AG08395 (cell line): ENCODE measurements at places on chromosomes 6 and 20.

DNA sequence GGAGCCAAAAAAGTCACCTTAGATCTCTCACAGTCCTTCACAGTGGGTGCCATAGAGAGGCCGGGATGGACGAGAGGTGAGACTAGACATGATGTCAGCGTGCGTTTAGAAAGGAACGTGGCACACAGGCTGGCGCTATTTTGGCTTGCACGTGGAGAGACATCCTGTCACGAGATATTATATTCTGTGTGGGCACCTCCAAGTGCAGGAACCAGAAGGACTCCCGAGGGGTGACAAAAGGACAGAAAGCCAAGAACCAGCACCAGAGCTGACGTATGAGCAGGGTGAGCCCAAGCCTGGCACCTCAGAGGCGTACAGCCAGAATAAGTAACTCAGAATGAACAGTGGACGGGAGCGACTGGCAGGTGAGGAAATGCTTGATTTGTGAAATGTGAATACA, 49.9 kb upstream of the QKI start:
- no peak for DNase-seq

- DNase-seq = no peak
These were observed 31.8 kb upstream of the HBS1L start for GRCh38 chr6:135086414-135086764.

DNA sequence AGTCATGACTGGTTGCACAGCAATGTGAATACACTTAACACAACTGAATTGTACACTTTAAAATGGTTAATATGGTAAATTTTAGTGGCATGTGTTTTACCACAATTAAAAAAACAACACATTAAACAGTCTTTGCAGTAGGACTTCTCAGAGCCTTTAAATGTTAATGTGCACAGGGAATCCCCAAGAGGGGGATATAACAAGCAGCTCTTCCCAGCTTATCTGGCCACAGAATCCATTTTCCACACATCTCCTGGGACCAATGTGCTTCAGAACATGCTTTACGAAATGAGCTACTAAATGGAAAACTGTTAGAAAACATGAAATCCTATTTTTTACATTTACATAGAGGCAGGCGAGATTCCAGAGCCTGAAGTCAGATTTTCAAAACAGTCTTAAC, 44.4 kb downstream of the FYN start:
- no peak for DNase-seq

DNA sequence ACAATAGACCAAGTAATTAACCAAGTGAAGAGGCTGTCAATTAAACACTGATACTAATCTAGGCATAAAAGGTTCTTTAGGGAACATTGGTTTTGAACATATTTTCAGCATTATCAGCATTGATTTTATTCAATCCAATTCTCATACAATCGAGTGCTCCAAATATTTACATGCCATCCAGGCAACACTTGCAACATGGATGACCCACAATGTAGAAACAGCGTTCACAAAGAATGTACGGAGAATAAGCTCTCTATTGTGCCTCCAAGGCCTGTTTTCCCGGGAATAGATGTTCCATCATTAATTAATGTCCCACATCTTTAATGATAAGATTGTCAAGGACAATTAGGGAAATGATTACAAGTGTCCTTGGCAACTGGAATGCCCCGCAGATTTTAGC, 117.4 kb downstream of the RFX6 start:
- DNase-seq = no peak

GRCh38 chr20:8423482-8423881, 291.4 kb downstream of the PLCB1 start:
- no peak for DNase-seq
